NCI-H1092 (cell line): ENCODE measurements at places on chromosomes 16 and 17.

- DNase-seq, result no peak
Observed at GRCh38 chr16:77581706-77582105, 140.6 kb upstream of the NUDT7 start.

DNA sequence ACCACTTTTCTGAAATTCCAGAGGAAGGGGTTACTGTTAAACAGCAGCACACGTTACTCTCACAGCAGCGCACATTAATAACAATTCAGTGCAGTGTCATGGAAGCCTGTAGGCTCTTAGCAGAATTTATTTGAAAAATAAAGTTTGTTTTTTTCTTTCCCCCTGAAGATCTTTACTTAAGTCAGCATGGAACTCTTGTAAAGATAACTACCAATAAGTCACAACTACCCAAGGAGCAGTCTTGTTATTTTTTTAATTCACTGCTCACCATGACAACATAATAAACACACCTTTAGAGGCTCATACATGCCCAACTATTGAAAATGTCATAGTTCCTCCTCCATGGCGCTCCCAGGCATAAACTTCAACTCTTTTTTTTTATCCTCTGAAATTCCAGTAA is 31.8 kb upstream of the PSMD7 start:
- DNase-seq, result no peak

DNA sequence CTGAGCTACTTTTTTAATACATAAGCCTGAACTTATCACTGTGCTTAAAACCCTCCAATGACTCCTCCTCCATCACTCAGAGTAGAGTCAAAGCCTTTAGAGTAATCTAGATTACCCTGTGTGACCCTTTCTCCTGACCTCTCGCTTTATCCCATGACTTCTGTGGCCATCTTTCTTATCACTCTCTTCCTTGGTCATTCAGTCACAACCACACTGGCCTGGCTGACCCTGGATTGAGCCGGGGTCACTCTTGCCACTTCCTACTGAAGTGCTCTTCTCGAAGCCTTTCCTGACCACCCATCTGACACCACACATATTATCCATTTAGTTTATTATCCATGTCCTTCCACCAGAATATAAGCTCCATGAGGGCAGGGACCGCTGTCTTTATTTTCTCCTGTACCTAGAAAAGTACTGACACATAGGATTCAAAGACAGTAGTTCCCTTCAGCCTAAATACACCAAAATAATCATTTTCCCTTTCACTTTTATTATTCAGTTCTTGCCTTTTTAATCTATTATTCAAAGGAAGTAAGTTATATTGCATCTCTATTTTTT is 28.0 kb upstream of the ABCA9 start:
- DNase-seq, result no peak

GRCh38 chr17:10512856-10513255 is 5.5 kb downstream of the MYH1 start:
- no peak for DNase-seq

GRCh38 chr16:83762992-83763358 is 44.8 kb upstream of the HSBP1 start:
- no peak for DNase-seq

DNA sequence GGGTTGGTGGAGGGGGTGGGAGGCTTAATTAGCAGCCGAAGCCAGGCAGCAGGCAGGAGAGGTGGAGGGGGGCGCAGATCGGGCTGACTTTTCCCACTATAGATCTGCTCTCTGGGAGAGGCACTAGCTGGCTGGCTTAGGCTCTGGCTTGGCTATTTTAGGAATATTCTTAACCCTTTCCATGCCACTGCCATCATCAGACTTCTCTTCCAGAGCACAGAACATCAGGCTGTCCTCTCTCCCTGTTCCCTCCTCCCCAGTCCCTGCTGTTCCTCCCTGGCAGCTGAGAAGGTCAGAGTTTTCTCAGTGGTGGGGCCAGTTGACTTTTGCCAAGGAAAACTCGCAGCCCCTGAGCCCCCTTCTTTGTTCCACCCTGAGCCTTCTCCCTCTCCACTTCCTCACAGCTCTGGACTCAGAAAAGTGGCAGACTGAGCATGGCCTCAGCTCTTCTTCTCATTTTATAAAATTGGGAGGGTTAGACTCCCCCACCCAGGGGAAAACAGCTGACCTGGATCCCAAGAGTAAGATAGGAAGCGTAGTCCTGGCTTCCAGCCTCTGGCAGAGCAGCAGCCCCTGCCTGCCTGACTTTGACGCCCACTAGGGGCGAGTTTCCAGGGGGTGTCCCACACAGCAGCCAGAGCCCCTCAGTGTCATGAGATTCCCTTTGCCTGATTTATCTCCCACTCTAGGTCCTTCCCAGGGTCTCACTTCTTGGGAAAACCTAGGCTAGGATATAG is 9.9 kb upstream of the C1QL1 start:
- DNase-seq, result no peak

- DNase-seq, result no peak
Observed at GRCh38 chr17:5888811-5889210, 181.4 kb upstream of the WSCD1 start.

DNA sequence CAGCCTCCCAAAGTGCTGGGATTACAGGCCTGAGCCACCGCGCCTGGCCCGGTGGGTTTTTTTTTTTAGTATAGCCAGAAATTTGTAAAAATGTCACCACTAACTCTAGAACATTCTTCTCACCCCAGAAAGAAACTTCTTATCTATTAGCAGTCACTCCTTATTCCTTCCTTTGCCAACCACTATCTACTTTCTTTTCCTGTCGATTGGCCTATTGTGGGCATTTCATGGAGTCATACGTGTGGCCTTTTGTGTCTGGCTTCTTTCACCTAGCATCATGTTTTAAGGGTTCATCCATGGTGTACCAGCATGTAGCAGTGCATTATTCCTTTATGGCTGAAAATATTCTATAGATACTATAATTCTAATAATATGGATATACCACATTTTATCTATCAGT is 3.6 kb downstream of the CYB5D2 start:
- DNase-seq, result no peak

- no peak for DNase-seq
Observed at GRCh38 chr17:5902181-5903140, 167.7 kb upstream of the WSCD1 start.

DNA sequence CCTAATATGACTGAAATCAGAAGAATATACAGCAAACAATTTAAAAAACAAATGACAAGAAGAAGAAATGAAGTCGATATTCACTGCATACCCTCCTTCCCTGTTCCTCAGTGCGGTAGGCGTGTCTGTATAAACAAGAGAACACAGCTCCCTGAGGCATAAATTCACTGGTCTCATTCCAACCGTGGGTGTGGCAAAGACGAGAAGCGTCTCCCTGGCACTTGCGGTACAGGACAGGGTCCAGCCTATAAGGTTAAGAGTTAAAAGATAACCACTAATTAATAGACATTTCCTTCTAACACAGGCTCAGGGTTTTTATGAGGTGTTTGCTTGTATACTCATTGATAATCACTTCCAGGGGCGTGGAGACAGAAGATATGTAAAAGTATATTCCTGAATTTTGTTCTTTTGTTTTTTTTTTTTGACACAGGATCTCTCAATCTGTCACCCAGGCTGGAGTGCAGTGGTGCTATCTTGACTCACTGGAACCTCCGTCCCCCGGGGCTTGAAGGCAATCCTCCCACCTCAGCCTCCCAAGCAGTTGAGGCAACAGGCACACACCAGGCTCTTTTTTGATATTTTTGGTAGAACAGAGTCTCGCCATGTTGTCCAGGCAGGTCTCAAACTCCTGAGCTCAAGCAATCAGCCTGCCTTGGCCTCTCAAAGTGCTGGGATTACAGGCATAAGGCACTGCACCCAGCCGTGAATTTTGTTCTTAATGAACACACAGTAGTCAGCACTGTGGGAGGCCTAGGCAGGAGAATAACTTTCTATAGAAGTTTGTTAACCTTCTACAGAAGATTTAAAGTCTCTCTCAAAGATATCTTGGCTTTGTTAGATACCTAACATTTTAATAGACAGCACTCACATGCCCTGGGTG is 59.1 kb upstream of the CLEC18B start:
- DNase-seq, result no peak

- DNase-seq, result no peak
Observed at GRCh38 chr16:58114827-58115825, 14.1 kb downstream of the CFAP20 start.

- DNase-seq, result no peak
Observed at GRCh38 chr17:13835151-13835550, 233.4 kb upstream of the HS3ST3A1 start.

DNA sequence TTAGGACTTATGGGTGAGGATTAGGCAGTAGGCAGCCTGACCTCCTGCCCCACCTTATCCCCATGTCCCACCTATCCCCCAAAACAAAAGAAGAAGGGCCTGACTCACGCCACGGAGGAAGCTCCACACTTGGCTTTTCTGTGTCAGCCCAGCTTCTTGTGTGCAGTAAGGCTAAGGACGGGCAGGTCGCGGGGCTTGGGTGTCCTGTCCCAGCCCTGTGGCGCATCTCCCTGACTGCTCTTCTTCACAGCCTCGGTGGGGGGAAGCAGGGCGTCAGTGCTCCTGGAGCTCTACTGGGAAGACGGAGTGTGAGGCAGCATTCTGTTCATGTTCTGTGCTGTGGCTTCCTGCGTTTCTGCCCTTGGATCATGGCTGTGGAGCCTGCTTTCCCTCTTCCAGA is 34.6 kb upstream of the ALDH3A2 start:
- DNase-seq, result no peak

DNA sequence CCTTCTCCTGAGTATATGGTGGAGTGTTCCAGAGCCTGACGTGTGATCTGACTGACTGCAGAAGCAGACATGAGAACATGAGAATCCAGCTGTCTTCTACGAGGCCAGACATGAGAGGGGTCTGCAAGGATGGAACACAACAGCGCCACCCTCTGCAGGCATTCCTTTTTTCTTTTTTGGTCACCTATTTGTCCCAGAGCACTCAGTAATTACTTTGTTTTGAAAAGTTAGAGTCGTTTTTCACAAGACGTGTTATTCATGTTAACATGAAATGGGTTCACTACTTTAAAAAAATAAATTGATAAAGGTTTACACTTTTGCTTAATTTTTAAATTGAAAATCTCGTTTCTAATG is 43.8 kb upstream of the ATP2A3 start:
- DNase-seq, result no peak

DNA sequence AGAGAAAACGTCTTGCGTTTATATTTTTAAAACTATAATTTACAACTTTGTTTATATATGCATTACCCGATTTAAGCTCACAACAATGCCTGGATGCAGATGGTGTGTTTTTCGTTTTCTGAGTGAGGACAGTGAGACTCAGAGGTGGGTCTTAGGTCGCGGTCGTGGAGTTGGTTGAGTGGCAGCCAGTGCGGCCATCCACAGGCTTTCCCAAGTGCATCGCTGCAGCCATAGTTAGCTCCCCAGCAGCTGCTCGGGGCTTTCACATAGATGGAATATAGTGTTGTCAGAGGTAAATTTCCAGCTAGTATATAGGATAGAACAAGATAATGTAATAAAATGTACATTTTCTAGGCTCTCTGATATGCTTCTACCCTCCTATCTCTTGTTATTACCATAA is 417.8 kb downstream of the CDH13 start:
- DNase-seq, result no peak

DNA sequence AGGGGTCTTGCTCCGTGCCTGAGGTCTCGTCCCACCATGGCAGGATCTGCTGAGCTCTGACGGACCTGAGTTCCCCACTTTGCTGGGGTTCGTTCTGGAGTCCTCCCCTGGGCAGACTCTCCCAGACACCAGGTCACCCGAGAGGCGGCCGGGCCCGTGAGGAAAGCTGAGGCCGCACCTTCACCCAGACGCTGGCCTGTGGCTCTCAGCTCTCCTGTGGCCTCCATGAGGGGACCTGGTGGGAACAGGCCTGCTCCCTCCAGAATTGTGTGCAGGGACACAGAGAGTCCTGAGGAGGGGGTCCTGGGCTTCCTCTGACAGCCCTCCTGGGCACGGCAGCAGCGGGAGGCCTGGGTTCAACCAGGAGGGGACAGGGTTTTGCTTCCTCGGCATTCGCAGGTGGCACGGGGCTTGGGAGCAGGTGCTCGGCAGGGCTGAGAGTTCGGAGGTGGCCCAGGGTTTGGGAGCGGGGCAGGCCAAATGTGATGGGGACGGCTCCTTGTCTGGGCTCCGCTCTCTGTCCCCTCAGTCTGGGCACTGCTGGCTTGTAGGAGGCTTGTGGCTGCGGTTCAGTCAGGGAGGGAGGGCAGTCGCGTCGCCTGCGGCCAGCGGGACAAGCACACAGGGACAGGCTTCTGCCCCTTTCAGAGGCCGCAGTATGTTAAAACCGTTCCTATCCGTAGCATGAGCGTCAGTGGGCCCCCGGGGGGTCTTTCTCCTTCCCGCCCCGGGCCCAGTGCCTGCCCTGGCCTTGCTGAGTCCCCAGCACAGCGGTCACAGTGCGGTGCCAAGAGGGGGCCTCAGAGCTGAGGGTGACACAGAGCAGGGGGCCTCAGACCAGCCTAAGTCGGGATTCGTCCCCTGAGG is 8.1 kb upstream of the SNAI3 start:
- DNase-seq, result no peak

GRCh38 chr17:33517746-33518145 is 224.7 kb upstream of the ASIC2 start:
- no peak for DNase-seq
